ENCODE measurements at places on chromosomes 11 and 22. TPM values are rescaled to one million over a fixed set of nuclear protein-coding genes. Genes with fewer than 3 reads are reported as not detected.

CCDC87 gene
- 0.15 TPM for total RNA-seq

IL10RA gene
- total RNA-seq: not detected

TBX10 gene
- not detected for total RNA-seq

CARD18 gene
- not detected for total RNA-seq

OR8D4 gene
- under 0.01 TPM for total RNA-seq

RFPL3 gene
- not detected for total RNA-seq

ELFN2 gene
- total RNA-seq: under 0.01 TPM

TRIM29 gene
- not detected for total RNA-seq

EFEMP2 gene
- 20.5 TPM for total RNA-seq

LDHAL6A gene
- total RNA-seq: not detected

FAR1 gene
- 70.1 TPM for total RNA-seq

ADAMTS15 gene
- total RNA-seq: under 0.01 TPM

MS4A4E gene
- under 0.01 TPM for total RNA-seq

SLC22A9 gene
- not detected for total RNA-seq

SLC22A12 gene
- not detected for total RNA-seq

SCGB2A2 gene
- not detected for total RNA-seq

TEX54 gene
- total RNA-seq: not detected

ACR gene
- not detected for total RNA-seq

MYBPC3 gene
- not detected for total RNA-seq

C11orf16 gene
- not detected for total RNA-seq

SMTN gene
- total RNA-seq: 146 TPM

GALR3 gene
- not detected for total RNA-seq

NEFH gene
- 0.97 TPM for total RNA-seq

PYGM gene
- total RNA-seq: under 0.01 TPM

HYOU1 gene
- total RNA-seq: 235 TPM

ARL14EP gene
- total RNA-seq: 17.2 TPM

JRKL gene
- total RNA-seq: 10.9 TPM

SLCO2B1 gene
- total RNA-seq: not detected

TTC28 gene
- 13.3 TPM for total RNA-seq

ADM2 gene
- 0.46 TPM for total RNA-seq

CARS1 gene
- total RNA-seq: 74.5 TPM

DMC1 gene
- 1.6 TPM for total RNA-seq

CTSC gene
- total RNA-seq: 210 TPM

BAIAP2L2 gene
- total RNA-seq: not detected

DSCAML1 gene
- total RNA-seq: not detected

OR52I1 gene
- not detected for total RNA-seq

MYOD1 gene
- total RNA-seq: not detected

GGT5 gene
- total RNA-seq: 1.4 TPM

PGA4 gene
- total RNA-seq: not detected

PRG3 gene
- not detected for total RNA-seq

SIK3 gene
- 8.1 TPM for total RNA-seq

GGT1 gene
- 0.30 TPM for total RNA-seq
